ENCODE measurements at places on chromosomes 4 and X.
A peak's percentile ranks its signal among the peaks of the same experiment; 100 is the strongest.

GRCh38 chrX:112839856-112840255 lies 775 bp downstream of the AMOT start:
- DNase-seq = no peak

- DNase-seq = no peak
Measured at GRCh38 chr4:124904723-124905388, 192.3 kb upstream of the ANKRD50 start.

DNA sequence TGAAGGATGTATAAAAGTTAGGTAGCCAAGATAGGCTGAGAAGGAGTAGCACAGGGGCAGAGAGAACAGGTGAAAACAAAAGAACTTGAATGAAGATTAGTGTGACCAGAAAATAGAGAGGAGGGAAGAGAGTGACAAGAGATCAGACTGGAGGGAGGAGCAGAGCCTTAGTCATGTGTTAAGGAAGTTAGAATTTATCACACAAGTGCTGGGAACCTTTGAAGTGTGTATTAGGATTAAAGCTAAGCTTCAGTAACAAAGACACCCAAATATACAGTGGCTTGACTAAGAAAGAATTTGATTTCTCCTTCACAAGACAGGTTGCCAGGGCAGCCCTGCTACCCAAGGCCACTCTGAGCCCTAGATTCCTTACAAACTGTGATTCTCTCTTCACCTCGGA lies 10.7 kb upstream of the CCDC149 start:
- DNase-seq = no peak

DNA sequence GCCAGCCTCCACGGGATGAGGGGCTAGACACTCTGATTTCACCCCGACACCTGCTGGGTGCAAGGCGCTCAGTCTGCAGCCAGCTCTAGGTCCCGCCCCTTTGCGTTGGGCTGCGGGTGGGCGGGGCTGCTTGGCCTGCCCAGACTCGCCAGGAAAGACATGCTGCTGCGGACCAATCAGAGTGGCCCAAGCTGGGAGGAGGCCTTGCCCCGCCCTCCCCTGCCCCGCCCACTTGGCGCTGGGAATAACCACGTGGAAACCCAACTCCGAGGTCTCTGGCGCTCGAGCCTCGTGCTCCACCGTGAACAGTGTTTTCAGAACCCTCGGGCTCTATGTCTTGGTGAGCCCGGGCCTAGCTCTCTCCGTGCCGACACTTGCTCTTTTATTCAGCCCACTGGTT lies 5.3 kb upstream of the VMA21 start:
- DNase-seq = no peak

DNA sequence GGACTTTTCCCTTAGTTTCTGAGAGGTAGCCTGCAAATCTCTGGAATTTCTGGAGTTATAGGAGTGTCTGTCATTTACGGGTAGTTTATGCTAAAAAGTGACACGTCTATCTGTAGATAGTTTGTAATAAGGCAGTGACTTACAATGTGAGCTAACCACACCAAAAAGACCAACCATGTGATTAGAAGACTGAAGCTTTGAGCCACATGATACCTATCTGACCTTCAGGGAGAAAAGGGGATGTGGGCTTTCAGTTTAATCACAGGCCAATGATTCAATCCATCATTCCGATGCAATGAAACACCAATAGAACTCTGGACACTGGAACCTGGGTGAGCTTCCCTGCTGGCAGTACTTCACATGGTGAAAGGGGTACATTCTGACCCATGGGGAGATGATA lies 254.6 kb upstream of the GK2 start:
- no peak for DNase-seq

DNA sequence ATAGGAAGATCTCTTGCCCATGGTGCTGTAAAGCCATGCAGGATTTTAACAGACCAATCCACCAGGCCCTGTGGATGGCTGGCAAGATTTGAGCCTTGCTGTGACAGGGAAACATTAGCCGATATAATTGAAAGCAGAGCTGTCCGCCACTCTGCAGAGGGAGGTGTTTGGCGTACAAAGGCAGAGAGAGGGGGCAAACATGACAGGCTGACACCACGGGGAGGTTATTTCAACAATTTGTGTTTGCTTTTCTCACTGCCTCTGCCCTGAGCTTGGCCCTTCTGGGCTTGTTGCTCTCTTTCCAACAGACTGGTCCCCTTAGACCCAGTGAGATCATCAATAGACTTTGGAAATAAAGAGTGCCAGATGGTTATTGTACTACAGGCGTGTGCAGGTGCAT lies 59.4 kb downstream of the CLNK start:
- DNase-seq = no peak

DNA sequence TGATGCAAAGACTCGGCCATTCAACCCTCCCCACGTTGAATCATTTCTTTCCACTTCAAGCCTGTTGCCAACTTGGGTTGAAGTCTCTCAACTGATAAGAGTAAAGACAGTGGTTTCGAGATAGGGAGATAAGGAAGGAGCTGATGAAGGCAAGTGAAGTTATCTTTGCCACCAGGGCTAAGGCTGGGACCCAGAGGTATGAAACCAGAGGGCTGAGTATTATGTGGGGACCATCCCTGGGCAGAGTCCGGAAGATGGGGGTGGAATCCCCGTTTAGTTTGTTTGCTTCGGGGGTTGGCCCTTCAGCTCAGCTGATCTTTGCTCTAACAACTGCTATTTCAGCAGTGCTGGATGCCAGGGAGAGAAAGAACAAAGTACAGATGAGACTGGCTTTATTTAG lies 2.3 kb upstream of the XPNPEP2 start:
- DNase-seq = no peak

DNA sequence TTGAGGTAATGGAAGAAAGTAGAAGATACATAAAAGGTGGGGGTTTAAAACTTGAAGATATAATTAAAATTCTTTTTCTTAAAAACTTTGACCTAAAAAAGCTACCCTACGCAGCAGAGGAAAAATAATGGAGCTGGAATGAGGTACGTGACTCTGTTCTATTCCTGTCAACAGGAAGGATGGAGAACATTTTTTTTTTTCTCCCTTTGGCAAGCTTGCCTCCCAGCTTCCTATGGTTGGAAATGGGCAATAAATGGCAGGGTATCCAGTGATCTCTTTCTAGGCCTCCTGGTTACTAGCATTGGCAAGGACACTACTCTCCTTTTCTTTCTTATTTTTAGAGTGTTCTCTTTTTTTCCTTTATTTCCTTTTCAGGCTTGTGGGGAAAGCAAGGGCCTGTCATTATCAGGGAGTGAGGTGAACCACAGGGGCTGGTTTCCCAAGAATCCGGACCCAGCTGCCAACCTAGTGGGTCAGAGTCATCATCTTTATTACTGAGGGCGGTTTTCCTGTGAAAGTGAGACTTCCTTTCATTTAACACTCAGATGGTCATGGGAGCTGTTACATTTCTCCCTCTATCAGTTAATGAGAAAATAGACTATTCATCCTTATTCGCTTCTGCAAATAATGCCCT lies 224.6 kb downstream of the SPRY1 start:
- no peak for DNase-seq

GRCh38 chr4:25896776-25897539 lies 17.1 kb upstream of the SMIM20 start:
- DNase-seq = no peak

- no peak for DNase-seq
Measured at GRCh38 chr4:89468602-89469001, 161.0 kb upstream of the GPRIN3 start.

- no peak for DNase-seq
Measured at GRCh38 chrX:52563105-52563504, 46.2 kb upstream of the XAGE1B start.

- DNase-seq = no peak
Measured at GRCh38 chr4:2103843-2104547, 44.9 kb downstream of the NAT8L start.

DNA sequence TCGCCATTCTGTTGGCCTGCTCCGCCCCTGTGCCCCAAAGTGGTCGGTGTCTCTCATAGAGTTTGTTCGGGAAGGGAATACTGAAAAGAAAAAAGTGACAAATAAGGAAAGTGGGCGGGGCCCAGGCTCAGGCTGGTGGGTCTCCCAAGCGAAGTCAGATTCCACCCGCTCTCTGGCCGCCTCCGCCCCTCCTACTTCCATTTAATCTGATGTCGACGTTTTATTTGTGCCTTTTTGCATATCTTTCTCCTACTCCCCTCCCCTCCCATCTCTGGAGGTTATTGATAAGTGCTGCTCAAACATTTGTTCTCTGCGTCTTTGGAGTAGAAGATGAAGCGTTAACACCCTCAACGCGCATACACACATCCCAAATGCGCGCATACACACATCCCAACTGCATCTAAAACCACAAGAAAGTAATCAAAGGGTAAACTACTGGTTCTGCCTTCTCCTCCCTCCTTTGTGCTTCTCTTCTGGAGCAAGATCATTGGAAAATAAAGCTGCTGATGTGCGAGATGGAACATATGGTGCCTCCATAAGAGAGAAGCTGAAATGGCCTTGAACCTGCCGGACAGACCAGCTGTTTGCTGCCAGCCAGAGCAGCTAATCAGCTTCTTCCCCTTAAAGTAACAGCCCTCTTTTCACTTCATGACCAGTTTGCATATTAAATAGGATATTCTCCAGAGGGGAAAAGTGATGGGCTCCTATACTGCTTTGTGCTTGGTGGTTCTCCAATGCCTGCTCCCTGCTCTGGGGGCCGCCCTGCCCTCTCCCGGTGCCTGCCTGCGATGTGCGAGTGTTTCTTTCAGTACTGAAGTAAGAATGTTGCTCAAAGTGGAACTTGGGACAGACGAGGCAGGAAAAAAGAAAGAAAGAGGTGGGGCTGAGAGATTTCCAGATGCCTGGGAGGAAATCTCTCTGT lies 3.1 kb downstream of the MAMLD1 start:
- no peak for DNase-seq

DNA sequence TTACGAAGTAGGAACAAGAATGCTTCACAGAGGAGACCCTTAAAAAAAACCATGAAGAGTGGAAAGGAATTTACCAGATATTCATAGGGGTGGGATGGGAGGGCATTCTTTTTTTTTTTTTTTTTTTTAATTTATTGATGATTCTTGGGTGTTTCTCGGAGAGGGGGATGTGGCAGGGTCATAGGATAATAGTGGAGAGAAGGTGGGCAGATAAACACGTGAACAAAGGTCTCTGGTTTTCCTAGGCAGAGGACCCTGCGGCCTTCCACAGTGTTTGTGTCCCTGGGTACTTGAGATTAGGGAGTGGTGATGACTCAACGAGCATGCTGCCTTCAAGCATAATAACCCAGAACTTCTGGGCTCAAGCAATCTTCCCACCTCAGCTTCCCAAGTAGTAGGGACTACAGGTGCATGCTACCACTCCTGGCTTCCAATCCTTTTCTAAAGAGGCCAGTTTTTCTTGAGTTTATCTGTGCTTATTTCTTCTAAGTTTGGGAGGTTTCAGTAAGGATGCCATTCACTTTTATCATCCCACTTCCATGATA lies 65.9 kb upstream of the OGT start:
- DNase-seq = no peak

- DNase-seq = no peak
Measured at GRCh38 chr4:62814510-62815047, 1594.7 kb downstream of the TECRL start.

DNA sequence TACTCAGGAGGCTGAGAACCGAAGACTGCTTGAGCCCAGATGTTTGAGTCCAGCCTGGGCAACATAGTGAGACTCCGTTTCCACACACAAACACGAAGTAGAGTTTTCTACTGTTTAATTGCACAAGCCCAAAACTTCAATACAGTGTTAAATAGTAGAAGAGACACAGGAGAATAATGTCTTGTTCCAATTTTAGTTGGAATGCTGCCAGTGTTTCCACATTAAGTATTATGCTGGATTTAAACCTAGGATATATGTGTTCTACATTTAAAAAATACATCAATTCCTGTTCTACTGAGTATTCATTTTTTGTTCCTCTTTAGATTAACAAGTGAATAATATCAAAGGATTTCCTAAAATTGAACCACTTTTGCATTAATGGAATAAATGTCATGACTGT lies 91.3 kb downstream of the LCORL start:
- DNase-seq = no peak

DNA sequence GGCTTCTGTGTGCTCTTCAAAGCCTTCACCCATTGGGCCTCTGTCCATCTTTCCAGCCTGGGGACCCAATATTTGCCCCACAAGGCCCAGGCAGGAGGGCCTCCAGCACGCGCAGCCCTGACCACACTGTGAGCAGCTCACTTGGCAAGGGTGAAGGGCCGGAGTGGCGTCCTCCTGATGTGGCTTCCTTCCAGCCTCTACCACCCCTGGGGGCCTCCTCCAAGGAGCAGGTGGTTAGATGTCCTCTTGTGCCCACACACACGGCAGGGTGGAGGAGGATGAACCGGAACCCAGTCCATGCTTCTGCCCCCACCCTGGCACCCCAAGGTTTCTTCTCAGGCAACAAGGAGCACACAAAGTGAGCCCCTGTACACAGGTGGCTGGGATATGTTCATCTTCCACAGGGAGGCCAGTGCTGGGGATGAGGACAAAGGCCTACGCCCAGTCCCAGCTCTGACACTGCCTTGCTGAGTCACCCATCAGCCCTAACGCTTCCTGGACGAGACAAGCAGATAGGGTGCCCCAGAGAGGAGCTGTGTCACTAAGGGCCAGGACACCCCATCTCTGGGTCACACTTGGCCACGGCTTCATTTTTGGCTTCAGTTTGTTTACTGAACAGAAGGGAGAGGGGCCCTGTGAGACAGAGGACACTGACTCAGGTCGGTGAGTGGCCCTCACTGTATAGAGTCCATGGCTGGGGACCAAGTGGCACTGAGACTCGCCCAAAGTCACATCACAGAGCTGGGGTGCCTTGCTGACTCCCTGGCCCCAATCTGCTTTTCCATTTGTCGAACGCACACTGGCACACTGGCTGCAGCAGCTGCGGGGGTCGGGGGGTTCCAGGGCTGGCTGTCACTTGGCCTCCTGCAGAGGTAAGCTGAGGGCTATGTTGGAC lies 1.9 kb downstream of the UBL4A start:
- no peak for DNase-seq

DNA sequence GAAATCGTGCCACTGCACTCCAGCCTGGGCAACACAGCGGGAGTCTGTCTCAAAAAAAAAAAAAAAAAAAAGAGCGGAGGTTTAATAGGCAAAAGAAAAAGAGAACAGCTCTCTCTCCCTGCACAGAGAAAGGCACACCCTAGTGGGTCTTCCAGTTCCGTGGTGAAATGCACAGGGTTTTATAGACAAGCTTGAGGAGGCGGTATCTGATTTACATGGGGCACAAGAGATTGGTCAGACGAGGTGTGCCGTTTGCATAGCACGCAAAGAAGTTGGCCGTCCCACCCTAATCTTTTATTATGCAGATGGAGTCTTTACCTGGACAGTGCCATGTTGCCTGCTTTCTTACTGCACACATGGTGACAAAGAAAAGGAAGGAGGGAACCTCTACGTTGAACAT lies 33.5 kb upstream of the REST start:
- DNase-seq = no peak

GRCh38 chr4:153468587-153468986 lies 2.4 kb downstream of the TMEM131L start:
- peak; percentile 61 for DNase-seq

- DNase-seq = no peak
Measured at GRCh38 chrX:46582966-46583365, 9.4 kb downstream of the CHST7 start.

All from natural killer cell (primary cell).